ENCODE measurements at places on chromosomes 11 and 22.

DNA sequence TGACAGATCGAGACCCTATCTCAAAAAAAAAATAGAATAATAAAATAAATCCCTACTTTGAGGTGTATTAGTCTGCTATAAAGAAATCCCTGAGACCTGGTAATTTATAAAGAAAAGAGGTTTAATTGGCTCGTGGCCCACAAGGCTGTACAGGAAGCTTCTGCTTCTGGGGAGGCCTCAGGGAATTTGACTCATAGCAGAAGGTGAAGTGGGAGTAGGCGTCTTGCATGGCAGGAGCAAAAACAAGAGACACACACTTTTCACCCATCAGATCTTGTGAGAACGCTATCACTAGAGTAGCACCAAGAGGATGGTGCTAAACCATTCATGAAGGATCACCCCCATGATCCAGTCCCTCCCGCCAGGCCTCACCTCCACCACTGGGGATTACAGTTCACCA is 29.2 kb downstream of the CDPF1 start:
- DNase-seq, result no peak

DNA sequence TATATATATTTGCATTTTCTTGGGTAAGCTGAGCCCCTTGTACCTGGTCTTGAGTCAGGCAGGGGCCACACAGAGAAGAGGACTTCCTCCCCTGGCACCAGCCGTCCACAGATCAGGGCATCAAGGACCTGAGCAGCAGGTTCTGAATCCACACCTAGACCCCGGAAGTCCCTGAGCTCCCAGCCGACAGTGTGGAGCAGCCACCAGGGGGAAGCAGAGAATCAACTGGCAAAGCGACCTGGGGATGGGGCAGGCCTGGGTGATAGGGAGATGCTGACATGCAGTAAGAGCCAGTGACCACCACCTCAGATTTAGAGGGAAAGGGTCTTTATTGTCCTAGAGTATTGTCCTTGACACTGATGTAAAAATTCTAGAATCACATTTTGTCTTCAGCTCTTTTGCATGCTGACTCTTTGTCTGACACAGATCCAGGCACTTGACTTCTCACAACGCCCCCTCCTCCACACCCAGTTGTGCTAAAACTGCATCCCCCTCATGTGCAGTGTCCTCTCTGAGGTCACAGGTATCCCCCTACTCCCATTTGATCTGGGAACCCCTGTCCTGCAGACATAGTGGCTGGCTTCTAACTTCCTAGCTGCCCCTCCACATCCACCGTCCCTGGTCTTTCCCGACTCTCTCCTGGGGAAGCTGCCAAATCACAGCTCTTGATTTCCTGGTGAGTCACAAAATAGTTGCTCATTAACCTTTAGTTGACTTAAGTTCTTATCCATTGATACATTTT is 109.3 kb downstream of the GGTLC2 start:
- no peak for DNase-seq

- DNase-seq, result no peak
Measured at GRCh38 chr11:77089004-77089545, 13.6 kb upstream of the OMP start.

DNA sequence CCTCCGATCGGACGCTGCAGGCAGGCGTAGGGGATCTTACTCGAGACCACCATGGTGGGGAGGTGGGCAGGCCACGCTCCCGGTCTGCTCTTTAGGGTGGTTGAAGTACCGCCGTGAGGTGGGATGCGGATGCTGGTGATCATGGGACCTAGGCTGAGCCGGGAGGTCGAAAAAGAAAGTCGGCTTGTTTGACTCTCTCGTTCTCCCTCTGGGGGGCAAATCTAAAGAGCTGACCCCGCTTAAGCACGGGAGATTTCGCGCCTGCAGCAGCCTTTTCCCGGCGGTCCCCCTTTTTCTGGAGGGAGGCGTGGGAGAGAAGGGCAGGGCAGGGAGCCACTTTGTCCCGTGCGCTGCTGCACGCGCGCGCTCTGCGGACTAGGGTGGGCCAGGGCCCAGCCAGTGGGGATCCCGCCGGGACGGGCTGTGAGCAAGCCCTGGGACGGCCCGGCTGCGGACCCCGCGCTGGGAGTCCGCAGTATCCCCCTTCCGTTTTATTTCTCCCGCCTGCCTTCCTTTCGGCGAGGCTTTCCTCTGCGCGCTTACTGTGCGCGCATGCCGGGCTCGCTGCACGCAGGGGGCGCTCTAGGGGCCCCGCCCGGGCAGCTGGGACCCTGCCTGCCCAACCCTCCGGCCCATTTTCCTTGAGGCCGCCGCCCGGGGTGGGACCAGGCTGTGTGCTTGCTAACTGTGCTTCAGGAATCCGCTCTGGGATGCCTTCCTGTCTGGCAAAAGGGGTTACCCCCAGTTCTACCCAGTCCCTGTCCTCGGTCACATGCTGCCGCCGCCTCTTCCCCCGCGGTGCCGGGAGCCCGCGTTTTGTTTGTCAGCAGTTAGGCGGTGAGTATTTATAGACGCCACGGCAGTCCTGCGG is 81.0 kb downstream of the PRR5L start:
- peak; percentile 50 for DNase-seq

GRCh38 chr11:79406376-79406775 is 34.5 kb downstream of the TENM4 start:
- no peak for DNase-seq

DNA sequence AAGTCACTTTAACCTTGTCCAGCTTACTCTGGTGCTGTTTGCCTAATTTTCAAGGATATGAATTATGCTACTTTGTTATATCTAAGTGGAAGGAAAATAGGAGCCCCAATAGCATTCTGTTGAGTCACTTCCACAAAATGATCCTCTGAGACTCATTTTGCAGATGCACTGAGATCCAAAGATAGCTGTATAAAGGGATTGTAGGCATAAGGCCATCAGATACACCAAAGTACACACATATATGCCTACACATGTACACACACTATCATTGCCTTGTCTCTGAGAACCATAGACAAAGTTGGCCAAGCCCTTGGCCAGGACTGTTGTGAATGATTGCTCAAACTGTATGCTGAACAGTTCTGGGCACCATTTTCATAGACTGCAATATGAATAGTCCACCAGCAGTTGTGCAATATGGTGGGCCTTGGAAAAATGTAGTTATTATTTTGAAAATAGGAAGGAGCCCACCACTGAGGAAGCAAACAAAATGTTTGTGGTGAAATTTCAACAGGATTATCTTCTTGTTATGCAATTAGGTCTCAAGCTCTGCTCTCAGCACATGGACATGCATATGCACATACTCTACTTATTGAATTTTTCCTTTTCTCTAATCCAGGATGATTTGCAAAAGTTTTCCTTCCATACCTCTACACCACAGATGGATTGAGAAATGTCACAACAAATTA is 186.0 kb upstream of the CTSC start:
- no peak for DNase-seq

GRCh38 chr11:335779-336658 is 15.4 kb upstream of the IFITM3 start:
- DNase-seq, result peak; percentile 40

GRCh38 chr11:4071914-4072313 is 22.7 kb upstream of the RRM1 start:
- no peak for DNase-seq

Measured in dorsolateral prefrontal cortex (tissue), 122 donors.